ENCODE measurements at places on chromosomes 7 and 10.

GRCh38 chr7:21542891-21543527 lies at the start of gene DNAH11:
DNAH11 (plus strand) TSS chr7:21543039; CDS start chr7:21543246, 207 bp downstream.
- H3K4me3 ChIP-seq: peak within 1 kb of the TSS; percentile 50
- no peaks in the 10 kb centered on the region for H3K27me3 ChIP-seq
- no peak within 1 kb of the TSS for H3K27ac ChIP-seq
- H3K4me1 ChIP-seq: no peaks in the 10 kb centered on the region
- DNase-seq: no peak

- H3K4me1 ChIP-seq: peaks cover 5% of the 10 kb centered on the region
- no peaks in the 10 kb centered on the region for H3K36me3 ChIP-seq
- H3K27me3 ChIP-seq: peaks cover 14% of the 10 kb centered on the region
- DNase-seq: no peak
- H3K27ac ChIP-seq: peak overlapping the region; percentile 99
Measured at GRCh38 chr10:21517134-21518031, 8.1 kb downstream of the SKIDA1 start.

DNA sequence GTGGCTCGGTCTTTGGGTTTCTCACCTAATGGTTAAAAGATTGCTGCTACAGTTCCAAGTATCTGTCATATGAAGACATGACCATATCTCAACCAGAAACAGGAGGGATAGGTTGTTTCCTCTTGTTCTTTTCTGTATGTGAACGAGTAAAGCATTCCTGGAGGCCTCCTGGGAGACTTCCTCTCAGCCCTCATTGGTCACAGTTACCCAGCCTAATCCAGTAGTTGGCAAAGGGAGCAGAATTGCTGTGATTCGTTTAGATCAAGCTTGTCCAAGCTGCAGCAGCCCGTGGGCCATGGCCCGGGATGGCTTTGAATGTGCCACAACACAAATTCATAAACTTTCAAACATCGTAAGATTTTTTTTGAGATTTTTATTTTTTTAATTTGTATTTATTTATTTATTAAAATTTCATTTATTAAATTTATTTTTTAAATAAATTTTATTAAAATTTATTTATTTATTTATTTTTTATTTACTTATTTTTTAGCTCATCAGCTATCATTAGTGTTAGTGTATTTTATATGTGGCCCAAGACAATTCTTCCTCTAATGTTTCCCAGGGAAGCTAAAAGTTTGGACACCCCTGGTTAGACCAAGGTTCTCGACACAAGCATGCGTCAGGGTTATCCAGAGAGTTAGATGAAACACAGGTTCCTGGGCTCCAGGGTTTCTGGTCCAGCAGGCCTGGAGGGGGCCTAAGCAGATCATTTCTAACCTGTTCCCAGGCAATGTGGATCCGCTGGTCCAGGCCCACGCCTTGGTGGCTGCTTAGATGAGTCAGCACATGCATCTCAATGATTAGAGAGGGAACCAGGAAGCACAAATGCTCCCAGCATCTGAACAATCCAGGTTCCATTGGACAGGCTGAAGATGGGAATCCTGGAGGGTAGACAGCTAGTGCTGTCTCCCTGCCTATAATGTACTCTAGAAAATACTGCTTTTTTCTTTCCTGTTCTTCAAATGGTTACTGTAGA lies 25.6 kb downstream of the CDC123 start:
- no peak for DNase-seq
- H3K4me1 ChIP-seq: peaks cover 43% of the 10 kb centered on the region
- no peaks in the 10 kb centered on the region for H3K27me3 ChIP-seq
- H3K36me3 ChIP-seq: no peaks in the 10 kb centered on the region
- H3K4me3 ChIP-seq: no peak overlapping the region

- H3K27me3 ChIP-seq: no peaks in the 10 kb centered on the region
- H3K27ac ChIP-seq: no peak overlapping the region
- no peak for DNase-seq
- H3K36me3 ChIP-seq: no peaks in the 10 kb centered on the region
- no peaks in the 10 kb centered on the region for H3K4me1 ChIP-seq
Measured at GRCh38 chr7:159141660-159142059, 3.0 kb downstream of the VIPR2 start.

- H3K27me3 ChIP-seq: no peaks in the 10 kb centered on the region
- no peak overlapping the region for H3K27ac ChIP-seq
- peaks cover 14% of the 10 kb centered on the region for H3K4me1 ChIP-seq
- no peaks in the 10 kb centered on the region for H3K36me3 ChIP-seq
- DNase-seq: no peak
- no peak overlapping the region for H3K4me3 ChIP-seq
Measured at GRCh38 chr10:22550732-22551131, 163.6 kb downstream of the PIP4K2A start.

- H3K27ac ChIP-seq: peak overlapping the region; percentile 38
- H3K4me3 ChIP-seq: no peak overlapping the region
- no peaks in the 10 kb centered on the region for H3K27me3 ChIP-seq
Measured at GRCh38 chr7:2412587-2413201, 9.3 kb downstream of the CHST12 start.

- no peaks in the 10 kb centered on the region for H3K36me3 ChIP-seq
- no peak overlapping the region for H3K27ac ChIP-seq
- no peaks in the 10 kb centered on the region for H3K27me3 ChIP-seq
- no peak for DNase-seq
- no peak overlapping the region for H3K4me3 ChIP-seq
Measured at GRCh38 chr7:122038904-122039303, 105.1 kb downstream of the AASS start.

All from tibial nerve (tissue), 4 donors.